ENCODE measurements at places on chromosomes 16 and 17.

DNA sequence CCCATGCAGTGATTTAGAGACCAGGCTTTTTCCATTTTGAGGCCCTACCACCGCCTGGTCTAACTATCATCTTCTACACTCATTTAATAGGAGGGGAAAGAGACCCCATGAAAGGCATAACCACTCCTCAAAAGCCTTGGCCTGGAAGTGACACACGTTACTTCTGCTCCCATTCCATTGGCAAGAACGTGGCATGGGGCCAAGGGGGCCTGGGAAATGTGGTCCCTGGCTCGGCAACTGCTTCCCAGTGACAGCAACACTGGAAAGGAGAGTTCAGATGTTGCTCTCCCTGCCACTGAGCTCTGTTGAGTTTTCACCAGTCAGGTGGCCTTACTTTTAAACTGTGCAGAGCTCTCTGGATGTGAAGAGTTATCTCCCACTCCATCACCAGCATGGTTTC, 45.2 kb upstream of the MAP3K14 start:
- no peak for DNase-seq

- DNase-seq: no peak
These were observed 20.7 kb upstream of the CBX4 start for GRCh38 chr17:79859676-79860615.

- DNase-seq: no peak
These were observed 15.0 kb downstream of the CBX4 start for GRCh38 chr17:79824234-79824633.

- no peak for DNase-seq
These were observed 237.2 kb downstream of the GSG1L start for GRCh38 chr16:27826081-27826892.

All from hematopoietic multipotent progenitor cell treated with erythropoietin and hydrocortisone succinate and interleukin-3 and kit ligand, for 15 days (in vitro differentiated cells).